ENCODE measurements at places on chromosomes 16 and 17. TPM values are rescaled to one million over a fixed set of nuclear protein-coding genes. Genes with fewer than 3 reads are reported as not detected.

PTX4 gene
- total RNA-seq = not detected

C16orf86 gene
- 4.6 TPM for total RNA-seq

NR1D1 gene
- 10.2 TPM for total RNA-seq

KRTAP4-1 gene
- total RNA-seq = not detected

CPHXL2 gene
- total RNA-seq = not detected

KRTAP9-4 gene
- total RNA-seq = not detected

DNA sequence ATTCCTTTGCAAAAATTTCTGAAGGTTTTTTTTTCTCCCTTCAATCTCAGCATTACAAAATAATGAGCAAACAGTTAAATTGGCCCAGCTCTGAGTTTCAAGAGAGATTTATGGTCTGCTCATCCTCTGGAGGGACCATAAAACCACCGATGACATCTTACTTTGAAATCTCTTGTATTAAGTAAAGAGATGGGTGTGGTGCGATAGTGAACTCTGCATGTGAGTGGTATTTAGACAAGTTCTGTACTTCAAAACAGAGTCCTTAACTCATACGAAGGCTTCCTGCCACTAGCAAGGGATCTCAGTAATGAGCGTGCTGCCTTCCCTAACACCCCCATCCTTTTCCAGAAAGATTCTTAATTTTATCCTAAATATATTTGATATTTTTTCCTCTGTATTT lies 2.1 kb downstream of the FAM20A start:
- DNase-seq = no peak

DNA sequence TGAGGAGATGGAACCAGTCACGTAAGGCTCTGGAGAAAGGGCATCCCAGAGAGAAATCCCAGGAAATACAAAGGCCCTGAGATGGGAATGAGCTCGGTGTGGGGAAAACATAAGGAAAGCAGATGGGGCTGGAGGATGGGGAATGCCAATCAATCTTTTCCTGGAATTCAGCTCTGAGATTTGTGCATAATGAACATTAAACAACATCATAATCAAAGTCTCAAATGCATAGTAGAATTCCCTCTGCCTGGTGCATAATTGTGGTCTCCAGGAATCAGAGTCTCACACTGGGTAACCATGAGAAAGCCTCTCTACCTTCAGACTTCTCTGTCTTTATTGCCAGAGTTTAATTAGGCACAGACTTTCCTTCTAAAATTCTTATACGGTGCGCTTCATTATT lies 30.8 kb downstream of the OTOA start:
- DNase-seq = no peak

GRCh38 chr16:71242036-71242435 lies 11.5 kb upstream of the HYDIN start:
- no peak for DNase-seq

DNA sequence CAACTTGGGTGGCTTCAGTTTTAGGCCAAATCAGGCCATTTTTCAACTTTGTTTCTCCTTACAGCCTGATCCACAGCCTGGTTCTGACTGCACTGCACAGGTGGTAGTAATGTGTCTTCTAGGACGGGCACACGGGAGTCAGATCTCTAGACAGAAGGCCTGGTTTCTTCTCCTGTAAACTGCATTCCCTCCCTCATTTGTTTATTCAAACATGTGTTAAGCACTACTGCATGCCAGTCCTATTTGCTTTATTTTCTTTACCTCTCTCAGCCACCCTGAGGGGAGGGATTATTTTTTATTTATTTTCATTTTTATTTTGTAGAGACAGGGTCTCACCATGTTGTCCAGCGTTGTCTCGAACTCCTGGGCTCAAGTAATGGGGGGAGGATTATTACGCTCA lies 6.3 kb upstream of the KSR1 start:
- DNase-seq = no peak

DNA sequence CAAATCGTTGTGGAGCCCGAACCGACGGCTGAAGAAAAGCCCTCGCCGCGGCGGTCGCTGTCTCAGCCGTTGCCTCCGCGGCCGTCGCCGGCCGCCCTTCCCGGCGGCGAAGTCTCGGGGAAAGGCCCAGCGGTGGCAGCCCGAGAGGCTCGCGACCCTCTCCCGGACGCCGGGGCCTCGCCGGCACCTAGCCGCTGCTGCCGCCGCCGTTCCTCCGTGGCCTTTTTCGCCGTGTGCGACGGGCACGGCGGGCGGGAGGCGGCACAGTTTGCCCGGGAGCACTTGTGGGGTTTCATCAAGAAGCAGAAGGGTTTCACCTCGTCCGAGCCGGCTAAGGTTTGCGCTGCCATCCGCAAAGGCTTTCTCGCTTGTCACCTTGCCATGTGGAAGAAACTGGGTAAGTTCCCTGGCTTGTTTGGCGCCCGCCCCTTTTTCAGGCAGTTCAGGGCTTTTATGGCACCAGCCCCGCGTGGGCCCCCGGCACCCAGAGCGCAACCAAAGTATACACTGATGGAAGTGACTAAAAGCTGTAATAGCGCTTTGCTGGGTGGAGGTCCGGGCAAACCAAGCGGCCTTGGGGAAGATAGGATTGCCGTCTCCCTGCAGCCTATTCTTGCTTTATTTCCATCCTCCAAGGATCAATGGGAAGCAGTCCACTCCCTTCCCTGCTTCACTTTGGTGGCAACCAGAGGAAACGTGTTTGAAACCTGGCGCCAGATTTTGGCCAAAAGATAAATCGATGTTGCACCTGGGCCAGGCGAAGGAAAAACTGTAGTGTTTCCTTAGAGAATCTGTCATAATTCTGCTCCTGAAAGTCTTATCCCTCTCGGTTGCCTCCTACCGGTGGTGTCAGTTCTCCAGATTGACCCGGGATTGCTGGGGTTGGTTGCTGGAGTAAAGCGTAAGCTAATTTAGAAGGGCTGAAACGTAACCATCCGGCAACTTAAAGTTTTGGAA lies 775 bp downstream of the PPM1D start:
- DNase-seq = peak; percentile 69

- peak; percentile 2 for DNase-seq
Measured at GRCh38 chr17:1566505-1567199, 4.1 kb upstream of the PITPNA start.

DNA sequence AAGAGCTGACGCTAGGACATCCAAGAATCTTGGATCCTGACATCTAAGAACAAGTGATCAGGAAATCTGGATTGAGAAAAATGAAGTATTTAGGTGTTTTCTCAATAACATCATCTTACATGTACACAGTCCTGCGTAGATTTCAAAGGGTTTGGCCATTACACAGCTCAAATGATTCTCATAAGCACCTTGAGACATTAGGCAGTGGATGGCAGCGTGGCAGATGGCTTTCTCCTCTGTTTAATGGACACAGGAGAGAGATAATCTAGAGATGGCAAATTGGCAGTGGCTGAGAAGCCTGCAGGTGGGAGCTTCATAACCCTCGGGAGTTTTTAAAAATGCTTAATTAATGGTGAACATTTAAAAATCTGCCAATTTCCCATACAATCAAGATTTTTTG lies 137.5 kb downstream of the ZFHX3 start:
- no peak for DNase-seq

DNA sequence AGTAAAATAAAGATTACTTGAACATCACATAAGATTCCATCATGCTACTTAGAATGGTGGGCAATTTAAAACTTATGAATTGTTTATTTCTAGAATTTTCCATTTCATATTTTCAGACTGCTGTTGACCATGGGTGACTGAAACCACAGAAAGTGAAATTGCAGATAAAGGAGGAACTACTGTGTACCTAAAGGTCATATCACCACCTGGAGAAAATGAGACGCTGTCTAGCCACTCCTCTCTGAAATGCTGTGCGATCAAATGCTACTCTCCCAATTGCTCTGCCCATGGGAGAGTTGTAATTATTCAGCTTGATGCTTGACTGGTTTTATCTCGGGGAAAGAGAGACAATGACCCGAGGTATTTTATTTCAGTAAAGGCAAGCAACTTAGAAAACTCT lies 128.9 kb upstream of the ERCC4 start:
- DNase-seq = no peak

DNA sequence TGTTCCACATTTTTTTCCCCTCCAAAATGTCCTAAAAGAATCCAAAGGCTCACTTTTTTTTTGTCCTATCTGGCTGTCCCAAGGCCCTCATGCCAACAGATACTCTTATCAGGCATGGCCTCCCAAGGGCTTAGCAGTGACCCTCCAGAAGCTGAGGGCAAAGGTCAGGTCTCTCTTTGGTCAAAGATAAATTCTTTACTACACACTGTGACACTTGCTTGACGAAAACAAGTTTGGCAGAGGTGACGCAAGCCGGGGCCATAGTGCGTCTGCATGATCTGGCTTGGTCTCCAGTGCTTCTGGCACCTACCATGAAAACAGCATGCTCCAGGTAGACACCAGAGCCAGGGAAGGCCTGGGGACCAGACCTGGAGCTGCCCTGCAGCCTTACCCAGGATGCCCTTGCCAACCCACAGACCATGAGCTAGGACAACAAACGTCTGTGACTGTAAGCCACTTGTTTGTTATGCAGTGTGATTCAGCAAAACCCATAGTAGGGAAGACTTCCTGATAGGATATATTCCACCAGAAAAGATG lies 48.5 kb upstream of the IRF8 start:
- no peak for DNase-seq

DNA sequence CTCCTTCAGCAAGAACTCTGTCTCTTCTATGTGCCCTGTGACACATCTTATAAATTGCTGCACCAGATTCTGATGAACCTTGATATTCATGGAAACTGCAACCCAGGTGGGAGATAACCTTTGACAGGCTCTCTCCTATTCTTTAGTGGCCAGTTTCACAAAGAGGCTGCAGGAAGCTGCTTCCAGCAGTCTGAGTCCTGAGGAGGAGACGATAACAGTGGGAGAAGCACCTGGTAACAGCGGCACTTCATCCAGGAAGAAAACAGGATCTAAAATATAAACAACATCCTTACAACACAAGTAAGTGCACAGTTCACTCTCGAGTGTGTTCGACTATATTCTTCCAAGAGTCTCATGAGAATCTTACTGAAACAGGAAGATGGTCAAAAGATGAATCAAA lies 180.1 kb downstream of the MAP2K6 start:
- no peak for DNase-seq

DNA sequence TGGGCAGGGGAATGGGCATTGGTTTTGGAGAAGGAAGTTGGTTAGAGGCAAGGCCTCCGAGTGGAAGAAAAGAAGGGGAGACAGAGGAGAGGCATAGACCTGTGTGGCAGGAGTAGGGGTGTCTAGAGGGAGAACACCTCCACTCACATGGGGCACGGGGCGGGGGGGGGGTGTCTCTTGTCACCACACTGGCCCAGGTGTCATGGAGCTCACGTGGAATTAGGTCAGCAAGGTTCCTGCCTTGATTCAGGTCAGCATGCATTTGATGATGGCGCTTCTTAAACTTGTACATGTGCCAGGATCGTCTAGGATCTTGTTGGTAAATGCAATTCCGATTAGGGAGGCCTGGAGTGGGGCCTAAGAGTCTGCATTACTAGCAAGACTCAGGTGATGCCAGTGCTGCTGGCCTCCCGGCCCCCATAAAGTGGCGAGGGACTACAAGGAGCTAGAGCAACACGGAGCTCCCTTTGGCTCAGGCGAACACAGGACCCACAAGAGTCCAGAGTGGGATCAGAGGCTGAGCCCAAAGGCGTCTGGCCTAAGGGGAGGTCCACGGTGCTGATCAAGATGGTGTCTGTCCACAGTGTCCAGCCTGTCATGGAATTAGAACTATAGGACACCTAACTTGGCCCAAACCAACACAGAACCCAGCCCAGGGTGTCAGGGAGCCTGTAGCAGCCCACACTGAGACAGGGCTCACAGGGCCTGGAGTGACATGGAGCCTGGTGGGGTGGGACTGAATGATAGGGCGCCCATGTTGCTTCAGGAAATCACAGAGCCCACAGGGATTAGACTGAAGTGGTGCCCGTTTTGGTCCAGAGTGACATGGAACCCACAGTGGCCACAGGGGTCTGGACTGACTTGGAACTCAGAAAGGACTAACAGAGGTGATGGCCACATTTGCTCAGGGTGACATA lies 16.7 kb downstream of the EPOP start:
- DNase-seq = no peak

GRCh38 chr16:53099318-53100130 lies 44.7 kb downstream of the CHD9 start:
- peak; percentile 96 for DNase-seq

DNA sequence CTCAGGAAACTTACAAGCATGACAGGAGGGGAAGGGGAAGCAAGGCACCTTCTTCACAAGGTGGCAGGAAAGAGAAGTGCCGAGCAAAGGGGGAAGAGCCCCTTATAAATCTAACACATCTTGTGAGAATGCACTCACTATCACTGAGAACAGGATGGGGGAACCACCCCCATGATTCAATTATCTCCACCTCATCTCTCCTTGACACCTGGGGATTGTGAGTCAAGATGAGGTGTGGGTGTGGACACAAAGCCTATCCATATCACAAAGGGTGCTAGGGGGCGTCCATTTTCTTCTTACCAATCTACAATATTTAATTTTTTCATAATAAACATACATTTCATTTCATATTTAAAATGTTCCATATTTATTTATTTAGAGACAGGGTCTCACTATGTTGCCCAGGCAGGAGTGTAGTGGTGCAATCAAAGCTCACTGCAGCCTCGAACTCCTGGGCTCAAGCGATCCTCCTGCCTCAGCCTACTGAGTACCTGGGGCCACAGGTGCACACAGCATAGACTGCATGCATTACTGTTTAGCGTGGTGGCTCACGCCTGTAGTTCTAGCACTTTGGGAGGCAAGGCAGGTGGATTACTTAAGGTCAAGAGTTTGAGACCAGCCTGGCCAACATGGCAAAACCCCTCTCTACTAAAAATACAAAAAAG lies 26.5 kb upstream of the FAAP100 start:
- no peak for DNase-seq

GRCh38 chr16:50068550-50068949 lies 2.8 kb downstream of the HEATR3 start:
- DNase-seq = no peak

- no peak for DNase-seq
Measured at GRCh38 chr17:64484380-64484779, 12.5 kb downstream of the POLG2 start.

GRCh38 chr17:42301022-42301421 lies 12.7 kb downstream of the STAT5A start:
- DNase-seq = no peak

DNA sequence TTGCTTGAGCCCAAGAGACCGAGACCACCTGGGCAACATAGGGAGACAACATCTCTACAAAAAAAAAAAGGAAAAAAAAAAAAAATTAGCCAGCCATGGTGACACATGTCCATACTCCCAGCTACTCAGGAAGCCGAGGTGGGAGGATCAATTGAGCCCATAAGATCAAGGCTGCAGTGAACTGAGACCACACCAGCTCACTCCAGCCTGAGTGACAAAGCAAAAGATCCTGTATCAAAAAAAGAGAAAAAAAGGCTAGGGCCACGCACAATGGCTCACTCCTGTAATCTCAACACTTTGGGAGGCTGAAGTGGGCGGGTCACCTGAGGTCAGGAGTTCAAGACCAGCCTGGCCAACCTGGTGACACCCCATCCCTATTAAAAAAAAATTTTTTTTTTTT lies 13.8 kb downstream of the SUMO2 start:
- no peak for DNase-seq
